ENCODE measurements at places on chromosomes 3 and 15. TPM values are rescaled to one million over a fixed set of nuclear protein-coding genes. Genes with fewer than 3 reads are reported as not detected.

GRCh38 chr3:133472889-133473288, 73.0 kb downstream of the BFSP2 start:
- no peak for DNase-seq
- H3K4me3 ChIP-seq: no peak overlapping the region
- H3K4me1 ChIP-seq: peaks cover 16% of the 10 kb centered on the region
- H3K27ac ChIP-seq: no peak overlapping the region

DNA sequence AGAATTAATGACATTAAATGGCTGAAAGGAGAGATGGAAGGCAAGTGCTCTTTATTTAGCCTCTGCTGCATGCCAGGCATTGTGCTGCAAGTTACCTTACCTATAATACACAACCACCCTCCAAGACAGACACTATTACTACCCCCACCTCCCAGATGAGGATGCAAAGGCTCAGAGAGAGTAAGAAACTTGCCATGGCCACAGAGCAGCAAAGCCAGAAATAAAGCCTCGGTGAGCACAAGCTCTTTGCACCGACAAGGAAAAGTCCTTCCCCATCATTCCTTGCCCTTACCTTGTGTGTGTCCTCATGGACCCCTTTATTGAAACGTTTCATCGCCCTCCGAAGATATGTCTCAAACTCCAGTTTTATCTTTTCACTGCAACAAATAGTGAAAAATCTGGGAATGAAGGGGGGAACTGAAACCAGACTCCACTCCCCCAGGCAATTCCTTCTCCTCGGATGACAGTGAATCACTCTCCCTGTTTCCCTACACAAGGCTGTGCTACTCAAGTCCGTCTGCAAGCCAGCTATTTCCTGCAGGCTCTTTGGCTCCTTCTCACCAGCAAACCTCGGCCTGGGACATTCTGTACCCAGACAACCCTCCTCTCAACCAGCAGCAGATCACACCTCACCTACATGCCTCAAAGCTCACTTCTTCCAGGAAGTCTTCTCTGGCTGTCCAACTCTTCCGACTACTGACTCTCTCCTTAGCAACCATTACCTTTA, 11.4 kb downstream of the XPC start:
- H3K27me3 ChIP-seq: no peaks in the 10 kb centered on the region
- DNase-seq: no peak
- H3K4me3 ChIP-seq: no peak overlapping the region
- no peak overlapping the region for H3K27ac ChIP-seq

DNA sequence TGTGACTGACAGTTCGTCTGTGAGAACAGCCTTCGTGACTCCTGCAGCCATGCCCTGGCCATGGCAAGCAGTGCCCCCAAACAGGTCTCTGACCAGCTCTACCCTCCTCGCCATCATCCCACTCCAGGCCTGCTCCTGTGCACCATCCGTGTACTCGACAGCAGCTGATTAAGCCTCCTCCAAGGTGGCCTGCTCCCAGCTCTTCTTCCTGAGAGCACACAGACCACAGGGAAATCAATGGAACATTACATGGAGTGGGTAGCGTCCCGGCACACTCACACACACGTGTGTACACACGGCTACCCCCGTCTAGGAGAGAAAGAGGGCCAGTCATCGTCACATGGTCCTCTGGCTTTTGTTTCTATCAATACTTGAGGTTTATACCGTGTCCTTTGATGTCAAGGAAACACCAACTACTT, 21.1 kb downstream of the ANXA2 start:
- H3K36me3 ChIP-seq: peaks cover 89% of the 10 kb centered on the region
- no peak overlapping the region for H3K4me3 ChIP-seq
- H3K27me3 ChIP-seq: no peaks in the 10 kb centered on the region

- no peak for DNase-seq
- H3K4me1 ChIP-seq: peaks cover 12% of the 10 kb centered on the region
- no peak overlapping the region for H3K27ac ChIP-seq
- no peaks in the 10 kb centered on the region for H3K27me3 ChIP-seq
These were observed 46.2 kb upstream of the PRTG start for GRCh38 chr15:55789066-55789660.

DNA sequence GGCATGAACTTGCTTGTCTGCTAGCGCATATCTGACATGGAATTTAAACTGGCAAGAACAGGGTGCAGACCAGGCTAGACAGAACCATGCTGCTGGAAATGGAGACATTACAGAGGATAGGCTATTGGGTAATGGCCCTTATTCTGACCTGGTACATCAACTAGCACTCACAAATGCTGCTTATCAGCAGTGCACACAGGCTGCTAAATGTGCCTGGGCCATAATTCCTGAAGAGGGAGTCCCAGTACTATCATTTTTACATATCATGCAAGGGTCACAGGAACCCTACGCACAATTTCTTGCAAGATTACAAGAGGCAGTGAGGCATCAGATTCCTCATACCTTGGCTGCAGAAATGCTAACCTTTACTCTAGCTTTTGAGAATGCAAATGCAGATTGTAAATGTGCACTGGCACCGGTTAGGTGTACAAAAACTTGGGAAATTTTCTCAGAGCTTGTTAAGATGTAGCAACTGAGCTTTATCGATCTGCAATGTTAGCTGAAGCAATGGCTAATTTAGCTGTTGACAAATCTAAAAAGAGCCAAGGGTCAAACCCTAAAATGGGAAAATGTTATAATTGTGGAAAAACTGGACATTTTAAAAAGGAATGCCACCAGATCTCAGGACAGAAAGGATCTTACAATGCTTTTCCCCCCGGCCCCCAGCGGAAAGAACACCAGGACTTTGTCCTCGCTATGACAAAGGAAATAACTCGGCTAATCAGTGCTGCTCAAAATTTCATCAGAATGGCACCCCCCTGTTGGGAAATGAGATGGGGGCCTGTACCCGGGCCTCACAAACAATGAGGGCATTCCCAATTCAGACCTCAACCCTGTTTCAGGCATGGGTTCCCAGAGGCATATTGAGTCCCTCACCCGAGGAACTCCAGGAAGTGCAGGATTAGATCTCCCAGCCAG, 21.1 kb downstream of the CCRL2 start:
- H3K36me3 ChIP-seq: no peaks in the 10 kb centered on the region
- no peak overlapping the region for H3K27ac ChIP-seq
- no peak for DNase-seq
- no peak overlapping the region for H3K4me3 ChIP-seq
- peaks cover 7% of the 10 kb centered on the region for H3K27me3 ChIP-seq
- no peaks in the 10 kb centered on the region for H3K4me1 ChIP-seq

GRCh38 chr3:190435618-190436017, 14.1 kb downstream of the TMEM207 start:
- no peaks in the 10 kb centered on the region for H3K36me3 ChIP-seq
- no peak overlapping the region for H3K4me3 ChIP-seq
- H3K27ac ChIP-seq: no peak overlapping the region

DNA sequence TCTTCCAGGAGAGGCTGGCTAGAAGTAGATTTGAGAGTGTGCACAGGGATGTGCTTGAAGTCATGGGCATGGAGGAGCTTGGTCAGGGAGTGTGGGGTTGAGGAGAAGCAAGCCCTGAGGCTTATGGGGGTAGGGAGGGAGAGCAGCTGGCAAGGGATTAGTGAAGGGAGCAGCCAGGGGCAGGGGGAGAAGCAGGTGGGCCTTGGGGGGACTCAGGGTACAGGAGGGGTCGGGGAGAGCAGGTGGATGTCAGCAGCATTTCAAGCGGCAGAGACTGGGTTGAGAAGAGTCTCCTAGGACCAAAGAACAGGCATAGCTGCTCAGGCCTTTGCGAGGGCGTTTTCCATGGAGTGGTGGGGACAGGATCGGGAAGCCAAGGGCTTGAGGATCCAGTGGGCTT, 3.4 kb upstream of the LMAN1L start:
- peaks cover 6% of the 10 kb centered on the region for H3K4me1 ChIP-seq
- H3K27me3 ChIP-seq: no peaks in the 10 kb centered on the region
- DNase-seq: peak; percentile 46
- H3K4me3 ChIP-seq: no peak overlapping the region
- H3K36me3 ChIP-seq: peaks cover under 1% of the 10 kb centered on the region

- no peak overlapping the region for H3K27ac ChIP-seq
- no peak for DNase-seq
- H3K4me3 ChIP-seq: no peak overlapping the region
- no peaks in the 10 kb centered on the region for H3K36me3 ChIP-seq
- H3K27me3 ChIP-seq: no peaks in the 10 kb centered on the region
- H3K4me1 ChIP-seq: no peaks in the 10 kb centered on the region
These were observed 198.0 kb downstream of the EPHB1 start for GRCh38 chr3:134993011-134993410.

- H3K36me3 ChIP-seq: no peaks in the 10 kb centered on the region
- H3K27ac ChIP-seq: no peak overlapping the region
- H3K27me3 ChIP-seq: no peaks in the 10 kb centered on the region
- H3K4me1 ChIP-seq: no peaks in the 10 kb centered on the region
- DNase-seq: no peak
These were observed 66.1 kb upstream of the MEIS2 start for GRCh38 chr15:37166402-37166801.

DNA sequence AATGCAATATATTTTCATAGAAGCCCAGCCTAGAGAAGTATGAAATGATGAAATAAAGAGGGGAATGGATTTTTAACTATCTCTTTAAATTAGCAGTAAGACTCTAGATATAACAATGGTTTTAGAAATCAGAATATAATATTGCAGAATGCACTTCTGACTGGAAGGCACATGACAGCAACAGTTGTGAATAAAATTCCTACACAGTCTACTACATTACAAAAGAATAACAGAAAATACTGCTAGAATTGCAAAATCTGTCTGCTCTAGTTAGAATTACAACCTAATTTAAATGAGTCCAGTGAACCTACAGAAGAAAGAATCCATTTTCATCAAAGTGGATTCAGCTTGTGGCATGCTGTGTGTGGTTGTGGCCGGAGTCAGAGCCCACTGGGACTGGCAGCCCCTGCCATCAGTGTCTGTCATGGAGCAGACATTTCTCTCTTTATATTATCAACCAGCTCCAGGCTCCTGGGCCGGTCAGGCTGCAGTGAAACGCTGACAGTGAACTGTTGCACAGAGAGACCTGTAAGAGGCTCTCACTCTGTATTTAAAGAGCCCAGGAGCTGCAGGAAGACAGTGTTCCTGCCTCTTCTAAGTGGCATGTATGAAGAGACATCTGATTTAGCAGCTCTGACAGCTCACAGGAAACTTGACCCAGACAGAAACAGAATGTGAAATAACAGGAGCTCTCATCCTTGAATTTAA, 1523.8 kb upstream of the CADM2 start:
- no peaks in the 10 kb centered on the region for H3K36me3 ChIP-seq
- no peak overlapping the region for H3K4me3 ChIP-seq
- H3K27me3 ChIP-seq: no peaks in the 10 kb centered on the region
- no peak overlapping the region for H3K27ac ChIP-seq
- no peak for DNase-seq

DNA sequence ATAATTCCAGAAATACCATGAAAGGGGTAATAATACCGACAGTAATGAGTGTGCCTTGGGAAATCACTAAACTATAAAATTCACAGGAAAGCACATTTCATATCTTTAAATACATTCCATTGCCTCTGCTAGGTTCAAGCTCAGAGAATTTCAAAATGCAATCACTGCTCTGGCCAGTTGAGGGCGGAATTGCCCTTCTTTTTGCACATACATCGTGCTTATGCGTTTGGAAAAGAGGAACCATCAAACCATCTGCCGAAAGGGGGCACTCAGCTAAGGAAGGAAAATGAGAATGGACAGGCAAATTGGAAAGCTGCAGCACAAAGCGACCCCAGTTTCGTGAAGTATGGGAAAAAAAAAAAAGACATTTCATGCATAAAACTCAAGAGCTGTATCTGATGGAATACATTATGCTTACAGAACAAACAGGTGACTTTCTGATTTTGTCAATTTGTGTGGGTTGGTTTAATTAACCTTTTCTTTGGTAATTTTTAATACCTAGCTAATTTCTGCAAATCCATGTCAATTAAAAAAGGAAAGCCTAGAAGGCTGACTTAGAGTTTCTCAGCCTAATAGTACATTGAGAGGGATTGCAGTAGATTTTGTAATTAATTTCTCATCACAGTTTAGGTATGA, 61.4 kb downstream of the TUSC7 start:
- no peak overlapping the region for H3K4me3 ChIP-seq
- H3K27ac ChIP-seq: no peak overlapping the region
- H3K36me3 ChIP-seq: no peaks in the 10 kb centered on the region
- DNase-seq: peak; percentile 29
- no peaks in the 10 kb centered on the region for H3K4me1 ChIP-seq
- H3K27me3 ChIP-seq: no peaks in the 10 kb centered on the region

DNA sequence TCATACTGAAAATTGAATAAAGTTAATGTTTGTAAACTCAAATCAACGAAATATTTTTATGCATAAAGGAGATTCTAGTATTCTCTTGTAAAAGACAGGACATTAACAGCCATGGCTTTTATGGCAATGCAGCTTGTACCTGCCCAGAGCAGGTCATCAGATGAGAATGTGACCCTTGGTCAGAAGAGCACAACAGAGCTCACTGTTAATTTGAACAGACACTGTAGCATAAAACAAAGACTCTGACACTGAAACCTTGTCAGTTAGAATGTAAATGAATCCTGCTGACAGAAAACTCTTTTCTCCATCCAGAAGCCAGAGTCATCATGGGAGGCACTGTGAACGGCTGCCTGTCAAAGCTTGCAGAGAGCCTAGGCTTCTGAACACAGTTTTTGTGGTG, 410.6 kb downstream of the RAP2B start:
- H3K27ac ChIP-seq: no peak overlapping the region
- H3K27me3 ChIP-seq: no peaks in the 10 kb centered on the region
- no peak for DNase-seq
- H3K4me3 ChIP-seq: no peak overlapping the region

- H3K27ac ChIP-seq: peak overlapping the region; percentile 50
- H3K4me1 ChIP-seq: peaks cover 69% of the 10 kb centered on the region
- no peak for DNase-seq
These were observed 31.6 kb downstream of the COL8A1 start for GRCh38 chr3:99669879-99670555.

GRCh38 chr15:25775317-25775912, 87.7 kb downstream of the ATP10A start:
- peaks cover 1% of the 10 kb centered on the region for H3K36me3 ChIP-seq
- peak overlapping the region; percentile 86 for H3K27ac ChIP-seq
- no peaks in the 10 kb centered on the region for H3K27me3 ChIP-seq
- H3K4me1 ChIP-seq: peaks cover 26% of the 10 kb centered on the region
- H3K4me3 ChIP-seq: peak overlapping the region; percentile 4

GRCh38 chr3:177185035-177185574, 12.2 kb downstream of the TBL1XR1 start:
- peak; percentile 39 for DNase-seq
- H3K4me3 ChIP-seq: no peak overlapping the region
- peaks cover 10% of the 10 kb centered on the region for H3K4me1 ChIP-seq
- no peak overlapping the region for H3K27ac ChIP-seq

The GABRG3 gene
- not detected for total RNA-seq

The KBTBD13 gene
- total RNA-seq: not detected

The ALPK3 gene
- total RNA-seq: 0.59 TPM

The ATP10A gene
- total RNA-seq: 32.9 TPM

The PP2D1 gene
- total RNA-seq: not detected

The SLC6A11 gene
- total RNA-seq: not detected

The CCDC12 gene
- 17.4 TPM for total RNA-seq

The PFN2 gene
- total RNA-seq: 204 TPM

The CAMKV gene
- total RNA-seq: not detected
